ENCODE measurements at places on chromosomes 2 and 18. TPM values are rescaled to one million over a fixed set of nuclear protein-coding genes. Genes with fewer than 3 reads are reported as not detected.

Gene GDF7
- 0.22 TPM for polyA plus RNA-seq

DNA sequence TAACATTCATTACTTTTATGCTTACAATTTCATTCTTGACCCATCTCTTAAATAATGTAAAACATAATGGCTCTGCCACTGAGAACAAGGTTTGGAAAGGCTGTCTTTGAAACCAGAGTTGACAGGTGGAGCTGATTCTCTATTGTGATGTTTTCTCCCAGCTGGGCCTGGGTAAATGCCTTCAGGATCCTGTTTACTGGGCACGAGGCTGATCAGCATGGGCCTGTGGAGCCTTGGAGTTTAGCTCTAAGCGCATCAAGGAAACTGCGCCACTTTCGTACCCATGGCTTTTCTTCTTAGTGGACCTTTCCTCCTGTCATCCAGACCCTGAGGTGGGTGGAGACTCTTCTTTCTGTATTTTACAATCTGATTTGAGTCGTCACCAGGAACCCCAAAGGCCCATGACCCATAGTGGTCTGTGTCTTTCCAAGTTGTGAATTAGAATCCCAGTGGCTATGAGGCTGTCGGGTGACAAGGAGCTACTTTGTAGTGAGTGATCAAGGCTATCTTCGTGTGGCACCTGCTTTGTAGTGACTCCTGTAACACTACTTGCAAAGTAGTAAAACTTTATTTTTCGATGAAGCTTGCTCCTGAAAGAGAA, 123.1 kb downstream of the LPIN1 start:
- DNase-seq: no peak

DNA sequence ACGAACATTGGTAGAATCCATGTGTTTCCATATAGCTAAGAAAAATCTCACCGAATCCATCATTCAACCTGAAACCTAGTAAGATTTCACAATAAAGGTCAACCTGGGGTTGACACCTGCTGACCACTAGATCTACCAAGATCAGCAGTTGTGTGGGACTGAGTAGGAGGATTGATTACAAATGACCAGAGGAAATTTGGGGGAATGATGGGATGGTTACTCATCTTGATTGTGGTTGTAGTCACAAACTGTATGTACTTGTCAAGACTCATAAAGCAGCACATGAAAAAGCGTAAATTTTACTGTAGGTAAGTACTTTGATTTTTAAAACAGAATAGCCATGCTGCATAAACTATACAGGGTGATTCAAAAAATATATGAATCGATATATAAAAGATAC, 14.7 kb downstream of the DAPL1 start:
- DNase-seq: no peak

DNA sequence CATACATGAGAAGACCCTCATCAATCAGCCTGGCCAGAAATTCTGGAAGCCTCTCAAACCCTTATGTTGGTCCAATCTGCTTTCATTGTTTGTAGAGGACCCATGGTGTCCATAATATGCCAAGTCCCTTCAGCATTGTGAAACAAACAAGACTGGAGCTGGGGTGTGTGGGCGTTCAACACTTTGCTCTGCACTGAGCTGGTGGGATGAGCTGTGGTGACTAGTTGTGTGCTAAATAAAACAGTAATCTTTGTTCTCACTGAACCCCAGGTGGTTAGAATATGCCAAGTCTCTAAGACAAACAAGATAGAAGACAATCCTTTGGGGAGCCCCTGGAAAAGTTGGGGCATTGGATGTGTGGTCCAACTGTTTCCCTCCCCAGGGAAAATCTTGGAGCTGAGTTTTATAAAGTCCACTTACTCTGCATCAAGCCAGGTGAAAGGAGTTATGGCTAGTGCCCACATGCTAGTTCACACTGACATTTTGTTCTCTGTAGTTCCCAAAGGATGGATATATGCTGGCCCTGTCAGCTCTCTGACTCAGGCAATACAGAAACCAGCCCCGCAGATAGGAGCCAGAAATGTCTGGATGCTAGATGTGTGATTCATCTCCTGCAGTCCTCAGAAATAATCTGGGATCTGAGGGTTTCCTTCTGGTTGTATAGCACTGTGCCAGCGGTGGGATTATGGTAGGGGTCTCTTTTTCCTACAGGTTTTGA, 260.2 kb downstream of the TMX3 start:
- DNase-seq: no peak

DNA sequence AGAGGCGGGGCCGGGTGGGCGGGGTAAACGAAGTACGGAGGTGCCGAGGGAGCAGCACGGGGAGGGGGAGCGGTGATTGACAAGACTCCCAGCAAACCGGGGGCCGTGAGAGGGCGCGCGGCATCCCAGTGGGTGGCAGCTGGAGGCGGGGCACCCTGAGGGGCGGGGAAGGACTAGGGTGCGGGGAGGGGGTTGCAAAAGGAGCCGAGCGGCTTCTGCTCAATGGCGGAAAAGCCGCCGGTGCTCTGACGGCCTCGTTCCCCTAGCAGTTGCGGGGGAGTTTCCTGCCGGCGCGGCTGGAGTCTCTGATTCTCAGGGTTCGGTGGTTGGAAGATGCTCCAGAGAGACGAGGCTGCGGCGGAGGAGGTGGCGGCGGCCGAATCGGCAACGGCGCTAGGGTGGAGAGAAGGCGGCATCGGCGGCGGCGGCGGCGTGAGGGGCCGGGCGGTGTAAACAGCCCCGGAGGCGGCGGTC, at the start of gene PPM1B:
Gene PPM1B, plus strand, starts transcription at position 195 of the 474 bp plus-strand sequence. CDS start 32,325 bp downstream, outside the sequence.
- peak; percentile 100 for DNase-seq

DNA sequence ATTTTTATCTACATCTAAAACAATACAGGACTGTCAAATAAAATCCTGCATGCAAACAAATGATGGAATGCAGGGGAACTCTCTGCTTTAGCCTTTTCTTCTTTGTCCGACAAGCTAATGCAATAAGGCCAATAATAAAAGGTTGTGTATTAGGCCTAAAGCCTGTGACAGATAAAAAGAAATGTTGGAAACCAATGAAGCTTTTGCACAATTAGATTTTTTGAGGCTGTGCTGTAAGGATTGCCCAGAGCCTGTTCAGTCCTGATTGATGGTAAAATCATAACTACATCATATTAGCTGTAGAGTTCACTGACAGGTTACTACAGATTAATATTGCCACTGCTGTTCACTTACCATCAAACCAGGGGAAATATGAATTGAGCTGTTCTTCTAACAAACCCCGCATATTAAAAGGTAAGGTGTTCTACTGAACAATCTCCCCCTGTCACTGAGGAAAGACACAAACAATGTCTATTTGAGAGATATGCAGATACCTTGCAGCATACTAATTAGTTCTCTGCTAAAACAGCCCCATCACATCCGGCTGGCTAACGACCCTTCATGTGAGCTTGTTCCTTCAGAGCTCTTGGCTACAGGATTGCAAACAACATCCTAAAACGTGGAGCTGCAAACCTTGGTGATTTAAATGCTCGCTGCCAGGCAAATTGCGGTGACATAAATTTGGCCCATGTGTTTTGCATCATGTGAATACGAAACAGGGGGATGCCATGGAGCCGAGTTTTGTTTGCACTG, 305.4 kb downstream of the MTX2 start:
- DNase-seq: no peak

Gene KYNU
- polyA plus RNA-seq: 0.69 TPM

GRCh38 chr2:152755029-152755428, 36.6 kb downstream of the ARL6IP6 start:
- no peak for DNase-seq

- DNase-seq: no peak
These were observed 405.4 kb downstream of the SETBP1 start for GRCh38 chr18:45085916-45086624.

- DNase-seq: no peak
These were observed 1.5 kb downstream of the IL1B start for GRCh38 chr2:112835061-112835501.

GRCh38 chr2:186307871-186308270, 178.2 kb upstream of the ZC3H15 start:
- DNase-seq: no peak

Gene TBC1D8
- 30.1 TPM for polyA plus RNA-seq

Gene SPP2
- polyA plus RNA-seq: not detected

Gene SPDYA
- 0.06 TPM for polyA plus RNA-seq

Gene CROCC2
- not detected for polyA plus RNA-seq

Gene VWC2L
- not detected for polyA plus RNA-seq

Gene SLC8A1
- 61.9 TPM for polyA plus RNA-seq

DNA sequence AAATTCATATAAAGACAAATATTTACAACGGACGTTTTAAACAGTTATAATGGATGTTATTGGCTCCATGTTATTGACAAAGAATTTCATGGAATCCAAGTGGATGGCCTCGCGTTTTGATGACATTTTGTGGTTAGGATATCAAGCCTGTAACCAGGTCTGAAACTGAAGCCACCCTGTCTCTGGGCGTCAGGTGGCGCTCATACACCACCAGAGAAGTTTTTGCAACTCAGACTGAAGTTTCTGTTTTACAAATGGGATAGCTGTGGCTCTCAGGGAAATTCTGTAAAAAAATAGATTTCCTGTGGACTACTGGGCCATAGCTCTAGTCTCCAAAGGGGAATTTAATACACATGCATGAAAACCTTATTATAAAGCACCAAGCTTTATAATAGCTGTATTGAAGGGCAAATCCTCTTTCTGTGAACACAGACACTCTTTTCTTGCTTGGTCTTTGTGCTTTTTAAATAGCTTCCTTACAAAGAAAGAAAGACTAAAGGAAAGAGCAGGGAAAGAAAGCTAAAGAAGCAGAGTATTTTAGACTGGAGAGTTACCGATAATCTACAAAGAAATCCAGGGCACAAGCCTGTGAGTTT, 86.7 kb downstream of the C18orf54 start:
- DNase-seq: peak; percentile 23

GRCh38 chr2:226064932-226065570, 665.5 kb downstream of the NYAP2 start:
- no peak for DNase-seq

DNA sequence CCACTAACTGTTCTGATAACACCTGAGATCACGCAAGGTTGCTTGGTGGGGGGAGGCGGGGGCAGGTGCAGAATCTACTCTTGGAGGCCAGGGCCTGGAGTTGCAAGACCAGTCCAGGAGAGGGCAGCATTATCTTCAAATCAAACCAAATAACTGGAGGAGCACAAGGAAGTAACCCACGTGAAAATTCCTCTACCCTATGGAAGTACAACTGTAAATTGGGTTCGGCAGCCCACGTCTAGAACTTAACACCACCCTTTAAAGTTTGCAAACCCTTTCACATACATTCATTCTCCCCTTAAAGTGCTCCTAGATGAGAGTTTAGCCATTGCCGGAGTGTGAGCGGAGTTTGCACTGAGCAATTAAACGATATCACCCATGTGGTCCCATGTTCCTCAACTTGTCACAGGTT, 19.6 kb upstream of the CXCR1 start:
- peak; percentile 57 for DNase-seq

DNA sequence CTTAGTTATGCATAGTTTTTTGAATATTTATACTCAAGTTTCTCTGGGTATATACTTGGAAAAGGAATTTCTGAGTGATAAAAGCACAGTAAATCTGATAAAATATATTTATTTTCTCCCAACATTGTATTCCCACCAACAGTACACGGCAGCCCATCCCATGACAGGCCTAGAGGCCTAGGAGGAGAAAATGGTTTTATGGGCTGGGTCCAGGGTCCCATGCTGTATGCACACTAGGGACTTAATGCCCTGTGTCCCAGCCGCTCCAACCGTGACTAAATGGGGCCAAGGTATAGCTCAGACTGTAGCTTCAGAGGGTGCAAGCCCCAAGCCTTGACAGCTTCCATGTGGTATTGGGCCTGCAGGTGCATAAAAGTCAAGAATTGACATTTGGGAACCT, 1007.7 kb downstream of the DSC3 start:
- no peak for DNase-seq

DNA sequence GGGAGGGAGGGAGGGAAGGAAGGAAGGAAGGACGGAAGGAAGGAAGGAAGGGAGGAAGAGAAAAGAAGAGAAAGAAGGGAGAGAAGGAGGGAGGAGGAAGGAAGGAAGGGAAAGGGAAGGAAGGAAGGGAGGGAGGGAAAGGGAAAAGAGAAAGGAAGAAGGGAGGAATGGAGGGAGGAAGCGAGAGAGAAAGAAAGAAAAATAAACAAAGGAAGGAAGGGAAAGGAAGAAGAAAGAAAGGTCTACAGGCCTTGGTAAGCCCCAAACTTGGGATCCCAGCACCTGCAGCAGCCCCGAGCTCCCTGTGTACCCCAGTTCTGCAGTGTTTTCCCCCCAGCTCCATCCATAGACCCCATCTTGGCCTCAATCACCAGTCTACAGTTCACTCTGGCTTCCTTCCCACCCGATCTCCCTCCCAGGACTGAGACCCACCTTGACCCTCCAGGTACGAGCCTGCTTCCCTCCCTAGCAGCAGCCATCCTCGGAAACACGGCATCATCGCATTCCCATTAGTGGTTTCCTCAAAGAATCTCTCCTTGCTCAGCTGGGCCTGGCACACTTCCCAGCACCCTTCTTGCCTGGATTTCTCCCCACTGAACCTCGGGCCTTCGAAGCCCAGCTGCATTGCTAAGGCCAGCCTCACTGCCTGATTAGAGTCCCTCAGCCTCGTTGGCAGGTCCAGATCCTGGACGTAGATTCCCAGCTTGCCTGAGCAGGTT, 46.1 kb upstream of the SH3BP4 start:
- DNase-seq: no peak

GRCh38 chr18:75981102-75981501, 513.9 kb downstream of the ZNF516 start:
- no peak for DNase-seq
